Upper lobe of right lung (tissue), 1 donor: ENCODE measurements at places on chromosomes 3 and 15. TPM values are rescaled to one million over a fixed set of nuclear protein-coding genes. Genes with fewer than 3 reads are reported as not detected.
A peak's percentile ranks its signal among the peaks of the same experiment; 100 is the strongest.

CSPG5 gene
- total RNA-seq = 5.4 TPM

DNA sequence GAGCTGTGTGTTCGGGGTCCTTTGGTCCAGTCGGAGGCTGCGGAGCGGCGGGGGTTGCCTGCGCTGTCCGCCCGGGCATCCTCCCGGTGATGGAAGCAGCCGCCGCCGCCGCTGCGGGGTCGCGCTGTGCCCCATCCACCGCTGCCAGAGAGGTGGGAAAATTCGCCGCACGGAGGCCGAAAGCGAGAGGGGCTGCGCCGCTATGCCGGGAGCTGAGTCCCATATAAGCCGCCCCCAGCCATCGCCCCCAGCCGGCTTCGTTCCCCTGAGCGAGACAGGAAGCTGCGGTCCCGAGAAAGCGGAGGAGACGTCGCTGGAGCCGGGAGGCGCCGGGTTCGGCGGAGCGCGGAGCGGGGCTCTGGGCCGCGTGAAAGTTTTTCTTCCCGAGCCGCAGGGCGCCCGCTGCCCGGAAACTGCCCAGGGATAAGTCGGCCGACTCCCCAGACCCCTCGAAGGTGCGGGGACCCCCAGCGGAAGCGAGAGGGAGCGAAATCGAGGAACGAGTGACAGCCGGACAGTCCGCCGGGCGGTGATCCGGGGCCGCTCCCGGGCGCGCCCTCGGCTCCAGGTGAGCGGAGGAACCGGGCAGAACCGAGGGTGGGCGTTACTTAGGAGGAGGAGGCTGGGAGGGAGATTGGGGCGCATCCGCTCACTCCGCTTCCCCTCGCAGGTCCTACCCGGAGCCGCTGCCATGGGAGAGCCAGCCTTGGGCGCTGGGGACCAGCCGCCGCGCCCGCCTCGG is 574 bp downstream of the CHST2 start:
- peak; percentile 68 for DNase-seq
- peaks cover 16% of the 10 kb centered on the region for H3K4me1 ChIP-seq
- peak overlapping the region; percentile 47 for H3K27ac ChIP-seq
- peak overlapping the region; percentile 89 for H3K4me3 ChIP-seq

GRCh38 chr15:38154255-38154654 is 98.4 kb upstream of the SPRED1 start:
- H3K36me3 ChIP-seq = no peaks in the 10 kb centered on the region
- H3K4me3 ChIP-seq = no peak overlapping the region
- DNase-seq = no peak
- no peak overlapping the region for H3K27ac ChIP-seq

BUB1B gene
- 1.8 TPM for total RNA-seq

- no peak overlapping the region for H3K4me3 ChIP-seq
- DNase-seq = no peak
- no peaks in the 10 kb centered on the region for H3K27me3 ChIP-seq
- H3K36me3 ChIP-seq = no peaks in the 10 kb centered on the region
Observed at GRCh38 chr3:101902041-101902440, 52.7 kb downstream of the NFKBIZ start.

- peaks cover 23% of the 10 kb centered on the region for H3K4me1 ChIP-seq
- no peaks in the 10 kb centered on the region for H3K27me3 ChIP-seq
- H3K4me3 ChIP-seq = no peak overlapping the region
Observed at GRCh38 chr3:195438371-195438770, 4.4 kb downstream of the ACAP2 start.

DNA sequence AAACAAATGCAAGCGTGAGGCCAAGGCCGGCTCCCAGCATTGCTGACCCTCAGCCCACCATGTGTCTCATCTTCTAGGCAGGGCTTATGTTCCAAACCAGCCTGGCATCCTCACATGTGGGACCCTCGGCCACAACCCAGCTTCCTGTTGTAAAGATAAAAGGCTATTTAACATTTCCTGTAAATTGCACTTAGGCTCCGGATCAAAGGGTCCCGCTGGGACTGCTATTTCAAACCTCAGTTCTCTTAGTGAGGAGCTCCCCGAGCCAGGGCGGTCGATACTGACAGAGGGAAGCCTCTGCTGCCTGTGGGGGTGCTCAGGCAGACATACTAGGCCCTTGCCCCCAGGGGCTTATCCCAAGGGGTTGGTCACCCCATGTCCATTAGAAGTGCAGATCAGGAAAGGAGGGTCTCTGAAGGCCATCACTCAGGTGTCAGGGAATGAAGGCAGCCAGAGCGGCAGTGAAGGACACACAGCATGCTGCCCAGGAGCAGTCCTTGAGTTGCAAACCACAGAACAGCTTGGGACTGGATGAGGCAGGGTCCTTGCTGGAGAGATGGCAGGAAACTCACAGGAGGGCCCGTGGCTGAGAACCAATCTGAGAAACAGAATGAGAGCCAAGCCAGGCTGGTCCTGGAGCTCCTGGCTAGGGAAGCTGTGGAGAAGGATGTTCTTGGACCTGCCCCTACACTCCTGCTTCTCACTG is 239.9 kb downstream of the TLE3 start:
- DNase-seq = no peak
- H3K4me1 ChIP-seq = no peaks in the 10 kb centered on the region
- H3K27me3 ChIP-seq = no peaks in the 10 kb centered on the region
- no peak overlapping the region for H3K4me3 ChIP-seq

GRCh38 chr3:188150982-188151381 is 3.0 kb upstream of the LPP start:
- no peaks in the 10 kb centered on the region for H3K36me3 ChIP-seq
- H3K4me3 ChIP-seq = no peak overlapping the region
- H3K4me1 ChIP-seq = peaks cover 18% of the 10 kb centered on the region
- no peaks in the 10 kb centered on the region for H3K27me3 ChIP-seq
- DNase-seq = no peak

TAGLN3 gene
- not detected for total RNA-seq

CPLX3 gene
- total RNA-seq = not detected

DNA sequence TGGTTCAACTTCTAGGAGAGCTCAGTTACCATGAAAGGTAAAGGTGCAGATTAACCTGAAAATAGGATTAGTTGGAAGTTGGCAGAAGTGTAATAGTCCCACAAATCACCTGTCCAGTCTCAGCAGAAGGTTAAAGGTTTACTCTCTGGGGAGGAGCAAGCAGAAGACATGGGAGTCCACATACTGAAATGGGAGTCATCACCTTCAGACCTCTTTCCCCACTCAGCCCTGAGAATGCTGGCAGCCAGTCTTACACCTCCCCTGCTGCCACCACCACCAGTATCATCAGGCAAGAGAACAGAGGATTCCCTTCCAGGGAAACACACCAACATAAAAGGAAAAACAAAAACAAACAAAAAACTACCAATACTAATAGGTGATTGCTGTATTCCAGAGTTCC is 13.8 kb upstream of the PLA2G4D start:
- DNase-seq = no peak
- no peaks in the 10 kb centered on the region for H3K27me3 ChIP-seq
- no peaks in the 10 kb centered on the region for H3K36me3 ChIP-seq
- peaks cover 15% of the 10 kb centered on the region for H3K4me1 ChIP-seq
- H3K4me3 ChIP-seq = no peak overlapping the region
